ENCODE measurements at places on chromosomes 4 and X.
A peak's percentile ranks its signal among the peaks of the same experiment; 100 is the strongest.

GRCh38 chr4:81468678-81469077 is 3.0 kb downstream of the RASGEF1B start:
- DNase-seq = no peak

DNA sequence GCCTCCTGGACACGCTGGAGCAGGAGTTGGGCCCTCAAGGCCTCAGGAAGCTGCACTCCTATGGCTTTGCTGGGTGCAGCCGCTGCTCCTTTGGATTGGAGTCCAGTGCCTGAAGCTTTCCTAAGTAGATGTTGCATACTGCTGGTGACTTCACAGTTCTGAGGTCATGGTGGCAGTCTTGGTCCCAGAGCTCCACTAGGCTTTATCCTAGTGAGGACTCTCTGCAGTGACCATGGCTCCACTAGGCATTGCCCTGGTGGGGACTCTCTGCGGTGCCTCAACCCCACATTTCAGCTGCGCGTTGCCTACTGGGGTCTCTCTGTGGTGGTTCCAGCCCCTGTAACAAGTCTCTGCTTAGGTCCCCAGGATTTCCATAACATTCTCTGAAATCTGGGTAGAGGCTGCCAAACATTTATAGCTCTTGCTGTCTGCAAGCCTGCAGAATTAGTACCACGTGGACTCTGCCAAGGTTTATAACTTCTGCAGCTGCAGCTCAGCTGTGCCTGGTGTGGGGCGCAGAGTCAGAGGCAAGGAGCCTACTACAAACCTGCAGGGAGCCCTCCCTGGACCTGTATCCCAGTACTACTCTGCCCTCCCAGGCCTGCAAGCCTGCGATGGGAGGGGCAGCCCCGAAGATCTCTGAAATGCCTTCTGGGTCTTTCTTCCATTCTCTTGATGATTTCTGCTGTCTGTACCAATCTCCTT is 46.0 kb upstream of the NFKB1 start:
- DNase-seq = no peak

DNA sequence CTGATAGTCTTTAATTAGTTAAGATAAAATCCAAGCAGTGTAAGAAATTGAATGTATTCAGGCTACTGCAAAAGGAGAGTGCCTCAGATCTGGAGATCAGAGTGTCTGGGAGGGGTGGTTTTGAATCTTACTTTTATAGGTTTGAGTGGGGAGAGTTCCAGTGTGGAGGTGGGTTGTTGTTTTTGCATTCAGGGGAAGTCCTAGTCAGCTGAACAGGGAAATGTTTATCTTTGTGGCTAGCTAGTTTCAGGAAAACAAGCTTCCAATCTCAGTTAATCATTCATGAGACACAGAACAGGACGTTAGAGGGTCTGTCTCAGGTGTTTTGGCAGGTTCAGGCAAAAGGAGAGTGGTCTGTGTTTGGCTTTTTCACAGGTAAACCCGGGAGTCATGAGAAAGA is 26.0 kb downstream of the ZNF81 start:
- no peak for DNase-seq

DNA sequence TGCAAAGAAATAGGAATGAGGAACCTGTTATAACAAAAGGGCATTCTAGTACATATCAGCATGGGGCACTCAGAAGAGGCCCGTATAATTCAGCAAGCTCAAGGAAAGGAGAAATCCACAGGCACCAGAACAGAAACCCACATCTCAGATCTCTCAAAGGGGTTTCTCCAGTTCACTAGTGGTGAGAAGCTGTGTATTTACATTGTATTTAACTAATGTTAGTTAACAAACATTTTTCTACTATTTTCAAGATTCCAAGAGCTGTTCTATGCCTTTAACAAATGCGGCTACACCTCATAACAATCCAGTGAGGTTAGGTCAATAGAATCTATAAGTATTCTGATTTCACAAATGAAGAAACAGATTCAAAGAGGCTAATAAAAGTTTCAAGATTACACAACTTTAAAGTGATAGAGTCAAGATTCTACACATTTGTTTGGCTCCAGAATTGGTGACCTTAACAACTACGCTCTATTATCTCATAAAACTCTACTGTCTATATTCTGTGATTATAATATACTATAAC is 77.3 kb downstream of the CXXC4 start:
- no peak for DNase-seq

DNA sequence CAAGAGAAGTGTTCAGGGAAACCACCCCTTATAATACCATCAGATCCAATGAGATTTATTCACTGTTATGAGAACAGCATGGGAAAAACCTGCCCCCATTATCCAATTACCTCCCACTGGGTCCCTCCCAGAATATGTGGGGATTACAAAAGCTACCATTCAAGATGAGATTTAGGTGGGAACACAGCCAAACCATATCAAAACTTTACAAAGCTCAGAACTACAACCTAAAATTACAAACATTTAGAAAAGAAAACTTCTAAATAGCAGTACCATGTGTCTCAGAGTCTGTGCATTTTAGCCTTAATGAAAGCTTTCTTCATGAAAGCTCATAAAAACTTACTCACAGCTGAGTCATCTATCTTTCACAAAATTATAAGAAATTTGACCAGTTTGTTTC is 1442.8 kb upstream of the PCDH7 start:
- no peak for DNase-seq

DNA sequence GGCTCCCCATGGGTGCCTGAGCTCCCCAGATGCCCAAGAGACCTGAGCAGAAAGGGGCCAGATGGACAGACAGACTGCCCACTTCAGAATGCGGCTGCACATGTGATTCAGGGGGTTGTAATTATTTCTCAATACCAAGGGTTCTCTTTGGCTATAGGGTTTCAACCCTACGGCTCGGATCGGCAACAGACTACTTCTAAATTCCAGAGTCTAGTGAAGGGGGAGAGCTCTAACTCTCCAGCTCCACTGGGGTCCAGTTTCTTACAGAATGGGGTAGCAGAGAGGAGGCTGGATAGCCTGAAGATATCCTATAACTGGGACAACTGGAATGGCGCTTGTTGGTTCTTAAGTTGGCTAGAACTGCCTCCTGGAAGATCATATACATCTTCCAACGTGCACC is 136.3 kb downstream of the MGST2 start:
- DNase-seq = no peak

- no peak for DNase-seq
Observed at GRCh38 chrX:17052210-17052609, 105.8 kb downstream of the REPS2 start.

DNA sequence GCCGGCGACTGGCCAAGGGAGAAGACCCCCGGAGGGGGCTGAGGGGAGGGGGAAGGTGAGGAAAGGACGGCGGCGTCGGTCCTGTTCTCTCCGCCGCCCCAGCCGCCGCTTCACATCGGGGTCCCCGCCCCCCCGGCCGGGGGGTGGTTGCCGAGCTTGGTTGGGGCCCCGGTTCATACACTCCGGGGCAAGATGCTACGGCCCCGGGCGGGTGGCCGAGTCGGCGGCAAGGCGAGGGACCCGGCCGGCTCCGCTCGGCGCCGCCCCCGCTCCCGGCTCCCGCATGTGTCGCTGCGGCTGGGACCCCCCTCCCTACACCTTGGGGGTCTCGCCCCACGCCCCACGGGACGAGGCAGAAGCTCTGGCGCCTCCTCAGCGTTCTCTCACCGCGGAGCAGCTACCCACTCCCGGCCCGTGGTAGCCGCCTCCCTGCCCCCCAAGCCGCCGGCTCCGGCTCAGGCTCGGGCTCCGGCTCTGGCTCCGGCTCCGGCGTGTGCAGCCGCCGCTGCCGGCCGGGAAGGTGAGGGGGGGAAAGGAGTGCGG is 461 bp downstream of the FBXW7 start:
- DNase-seq = no peak

- no peak for DNase-seq
Observed at GRCh38 chr4:16896881-16897750, 1.3 kb downstream of the LDB2 start.

DNA sequence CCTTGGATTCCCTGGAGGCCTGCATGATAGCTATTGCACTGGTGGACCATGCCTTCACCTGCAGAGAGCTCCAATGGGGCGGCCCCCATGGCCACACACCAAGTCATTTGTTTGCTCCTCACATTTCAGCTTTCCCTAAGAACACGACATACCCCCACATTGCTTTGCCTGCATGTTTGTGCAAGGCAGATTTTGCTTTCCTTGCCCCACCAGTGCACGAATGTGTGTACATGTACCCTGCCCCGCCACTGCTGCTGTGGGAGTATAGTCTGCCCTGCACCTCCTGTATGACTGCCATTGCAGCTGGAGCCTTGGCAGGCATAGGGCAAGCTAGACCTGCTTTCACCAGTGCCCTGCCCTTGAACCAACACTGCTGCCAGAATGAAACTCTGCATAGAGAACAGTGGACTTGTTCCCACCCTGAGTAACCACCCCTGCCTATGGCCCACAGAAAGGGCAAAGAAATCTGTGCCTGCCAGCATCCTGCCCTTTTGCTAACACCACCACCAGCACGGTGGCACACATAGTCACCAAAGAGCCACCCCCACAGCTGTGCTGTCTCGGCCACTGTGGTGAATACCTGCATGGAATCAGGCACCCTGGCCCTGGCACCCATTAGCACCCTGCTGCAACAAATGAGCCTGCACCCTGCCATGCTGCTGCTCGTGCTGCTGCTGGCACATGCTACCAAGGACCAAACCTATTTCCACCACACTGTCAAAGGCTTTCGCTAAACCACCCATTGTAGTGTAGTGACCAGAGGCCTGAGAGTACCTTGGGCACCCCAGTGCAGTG is 661.7 kb upstream of the FAM241A start:
- no peak for DNase-seq

DNA sequence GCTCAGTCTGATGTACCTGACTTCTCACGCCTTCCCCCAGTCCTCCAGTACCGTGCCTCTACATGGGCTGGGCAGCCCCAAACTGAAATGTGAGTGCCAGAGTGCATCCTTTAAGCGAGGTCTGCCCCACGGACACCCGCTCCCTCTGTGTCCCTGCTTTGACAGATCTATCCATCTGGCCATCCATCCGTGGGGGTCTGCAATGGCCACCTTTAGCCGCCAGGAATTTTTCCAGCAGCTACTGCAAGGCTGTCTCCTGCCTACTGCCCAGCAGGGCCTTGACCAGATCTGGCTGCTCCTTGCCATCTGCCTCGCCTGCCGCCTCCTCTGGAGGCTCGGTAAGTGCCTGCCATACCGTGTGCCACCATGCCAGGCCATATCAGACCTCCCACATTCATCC is 827 bp downstream of the PORCN start:
- DNase-seq = no peak

- DNase-seq = peak; percentile 46
Observed at GRCh38 chrX:40175511-40176350, 78.0 kb upstream of the BCOR start.

- no peak for DNase-seq
Observed at GRCh38 chr4:109111031-109111430, 191.4 kb downstream of the COL25A1 start.

- no peak for DNase-seq
Observed at GRCh38 chr4:110512901-110513300, 36.9 kb downstream of the ENPEP start.

GRCh38 chr4:102341201-102341600 is 4.1 kb downstream of the SLC39A8 start:
- no peak for DNase-seq

DNA sequence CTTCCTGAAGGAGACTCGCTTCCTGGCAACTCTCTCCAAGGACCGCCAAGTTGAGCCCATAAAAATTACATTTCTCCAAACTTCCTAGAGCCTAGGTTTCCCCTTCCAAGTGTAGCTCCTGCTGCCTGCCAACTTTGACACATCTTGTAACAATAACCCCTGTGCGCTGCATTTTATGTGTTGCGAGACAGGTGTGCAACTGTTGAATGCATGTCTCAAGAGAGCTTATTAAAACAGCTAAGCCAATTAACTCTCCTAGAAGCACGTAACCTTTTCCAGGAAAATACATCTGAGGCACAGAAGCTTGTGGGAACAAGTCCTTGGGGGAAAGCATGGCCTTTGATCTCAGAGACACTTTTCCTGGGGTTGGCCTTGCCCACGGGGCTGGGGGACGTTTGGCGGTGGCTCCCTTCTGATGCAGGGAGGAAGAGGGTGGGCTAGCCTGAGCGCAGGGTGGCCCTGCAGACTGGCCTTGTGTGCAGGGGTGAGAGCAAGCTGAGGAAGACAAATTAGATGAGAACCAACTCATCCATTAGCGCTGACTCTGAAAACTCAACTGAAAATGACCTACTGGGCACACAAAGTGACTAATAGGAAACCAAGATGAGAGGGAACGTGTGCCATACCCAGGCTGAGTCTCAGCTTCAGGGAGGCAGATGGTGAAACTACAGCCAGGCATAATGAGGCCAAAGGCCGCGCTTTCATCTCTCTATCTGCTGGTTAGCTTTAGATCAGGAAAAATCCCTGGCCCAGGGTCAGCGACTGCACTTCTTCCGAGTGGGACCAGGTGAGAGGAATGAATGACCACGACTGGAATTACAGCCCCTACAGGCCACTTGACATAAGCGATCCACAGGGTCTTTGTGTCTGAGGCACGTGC is 75.3 kb downstream of the ENPP6 start:
- no peak for DNase-seq

- no peak for DNase-seq
Observed at GRCh38 chrX:74280759-74281158, 23.2 kb upstream of the ZCCHC13 start.

DNA sequence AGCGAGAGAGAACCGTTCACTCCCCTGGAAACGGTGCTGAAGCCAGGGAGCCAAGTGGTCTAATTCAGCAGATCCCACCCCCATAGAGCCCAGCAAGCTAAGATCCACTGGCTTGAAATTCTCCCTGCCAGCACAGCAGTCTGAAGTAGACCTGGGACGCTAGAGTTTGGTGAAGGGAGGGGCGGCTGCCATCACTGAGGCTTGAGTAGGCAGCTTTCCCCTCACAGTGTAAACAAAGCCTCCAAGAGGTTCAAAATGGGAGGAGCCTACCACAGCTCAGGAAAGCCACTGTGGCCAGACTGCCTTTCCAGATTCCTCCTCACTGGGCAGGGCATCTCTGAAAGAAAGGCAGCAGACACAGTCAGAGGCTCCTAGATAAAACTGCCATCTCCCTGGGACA is 37.8 kb upstream of the CDS1 start:
- no peak for DNase-seq

GRCh38 chrX:53013291-53013690 is 35.3 kb upstream of the GPR173 start:
- no peak for DNase-seq

DNA sequence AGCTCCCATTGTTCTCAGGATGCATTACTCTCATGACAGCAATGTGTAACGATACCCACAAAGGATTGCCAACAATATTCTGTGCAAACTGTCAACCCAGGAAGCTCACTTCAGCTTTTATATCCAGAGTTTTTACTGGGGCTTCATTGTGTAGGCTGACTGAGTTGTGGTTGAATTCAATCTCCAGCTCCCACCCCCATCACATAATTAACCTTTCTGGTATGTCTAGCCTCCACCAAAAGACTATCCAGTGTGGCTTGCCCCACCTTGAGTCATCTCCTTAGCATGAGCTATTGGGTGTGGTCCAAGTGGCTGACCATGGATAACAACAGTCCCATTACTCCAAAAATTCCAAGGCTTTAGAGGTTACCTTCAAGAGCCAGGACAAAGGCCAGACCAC is 17.7 kb upstream of the TAB3 start:
- no peak for DNase-seq

DNA sequence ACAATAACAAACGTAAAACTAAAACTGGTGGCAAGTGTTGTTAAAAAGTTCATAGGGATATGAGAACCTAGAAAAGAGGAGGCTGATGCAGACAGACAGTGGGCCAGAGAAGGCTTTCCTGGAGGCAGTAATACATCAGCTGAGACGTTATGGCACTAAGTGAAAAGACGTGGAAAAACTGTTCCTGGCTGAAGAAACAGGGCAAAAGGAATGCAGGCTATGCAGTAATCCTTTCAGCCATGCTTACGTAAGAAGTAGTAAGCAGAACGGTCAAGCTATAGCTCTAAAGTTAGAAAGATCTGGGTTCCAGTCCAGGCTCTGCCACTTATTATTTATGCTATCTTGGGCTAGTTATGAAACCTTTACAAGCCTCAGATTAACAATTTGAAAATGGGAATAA is 6.4 kb downstream of the LAMTOR3 start:
- no peak for DNase-seq

Measured in activated CD8-positive, alpha-beta memory T cell treated with anti-CD3 and anti-CD28 coated beads for 4 hours (primary cell).